ENCODE measurements at places on chromosomes 6 and 20. TPM values are rescaled to one million over a fixed set of nuclear protein-coding genes. Genes with fewer than 3 reads are reported as not detected.

Gene GNRH2
- total RNA-seq: not detected

Gene RAB32
- total RNA-seq: 117 TPM

Gene CD109
- 27.9 TPM for total RNA-seq

Gene PBX2
- 31.5 TPM for total RNA-seq

Gene MTFR2
- total RNA-seq: 9.2 TPM

Gene E2F1
- total RNA-seq: 19.5 TPM

Gene CDSN
- total RNA-seq: not detected

Gene SPTLC3
- 4.8 TPM for total RNA-seq

Gene SCUBE3
- 0.30 TPM for total RNA-seq

Gene APOM
- 3.6 TPM for total RNA-seq

Gene C6orf52
- total RNA-seq: 0.89 TPM

Gene PPP1R14C
- total RNA-seq: not detected

Gene PHACTR3
- not detected for total RNA-seq

Gene GABRR1
- total RNA-seq: not detected

Gene LY6G6C
- not detected for total RNA-seq

Gene FAM110A
- 9.8 TPM for total RNA-seq

Gene ADTRP
- 0.17 TPM for total RNA-seq

Gene MEI4
- not detected for total RNA-seq

Gene PNPLA1
- not detected for total RNA-seq

Gene CLVS2
- total RNA-seq: not detected

Gene HLA-F
- not detected for total RNA-seq

Gene CPNE5
- total RNA-seq: not detected

Gene FLRT3
- total RNA-seq: 1.5 TPM

Gene CYP39A1
- 1.0 TPM for total RNA-seq

Gene HCK
- not detected for total RNA-seq

Gene EFHC1
- 15.2 TPM for total RNA-seq

Gene LY6G5C
- 2.2 TPM for total RNA-seq

Gene SSTR4
- not detected for total RNA-seq

Gene MUC21
- not detected for total RNA-seq

Gene CPXM1
- 5.6 TPM for total RNA-seq

Gene CTAGE9
- total RNA-seq: under 0.01 TPM

Gene LHFPL5
- total RNA-seq: not detected

Gene LRP11
- 28.2 TPM for total RNA-seq

Gene SGK2
- total RNA-seq: not detected

Gene WFDC12
- total RNA-seq: not detected

Gene FIG4
- total RNA-seq: 8.9 TPM

Gene TFAP2D
- total RNA-seq: not detected

Gene HLA-DRA
- total RNA-seq: not detected

Gene EEF1A2
- total RNA-seq: 0.30 TPM

Gene ESR1
- under 0.01 TPM for total RNA-seq

Gene MOG
- total RNA-seq: not detected

Gene LY6G5B
- 0.84 TPM for total RNA-seq

Gene MAS1
- total RNA-seq: not detected

Gene SLC17A1
- not detected for total RNA-seq

Gene TNXB
- total RNA-seq: 0.17 TPM

Gene MUC22
- not detected for total RNA-seq

Gene CDH26
- not detected for total RNA-seq

Gene LTB
- not detected for total RNA-seq

Gene AGPAT1
- 68.5 TPM for total RNA-seq

Gene CST7
- total RNA-seq: not detected

Gene SPAG4
- total RNA-seq: 6.8 TPM

Gene AIF1
- total RNA-seq: not detected

Gene SYS1
- 29.1 TPM for total RNA-seq

Gene CST9
- not detected for total RNA-seq

Gene NKAIN4
- total RNA-seq: not detected

Gene XKR7
- total RNA-seq: not detected

Gene SNX21
- 49.5 TPM for total RNA-seq

Gene NHSL1
- 9.9 TPM for total RNA-seq

Gene MARCKS
- total RNA-seq: 134 TPM

Gene RGS17
- total RNA-seq: 8.2 TPM

Measured in bronchus fibroblast of lung (primary cell).